ENCODE measurements at places on chromosomes 3 and 15. TPM values are rescaled to one million over a fixed set of nuclear protein-coding genes. Genes with fewer than 3 reads are reported as not detected.

- DNase-seq, result peak; percentile 78
These were observed 74.5 kb downstream of the MYLK start for GRCh38 chr3:123809597-123809996.

Gene GOLGA6L4
- 0.60 TPM for total RNA-seq

DNA sequence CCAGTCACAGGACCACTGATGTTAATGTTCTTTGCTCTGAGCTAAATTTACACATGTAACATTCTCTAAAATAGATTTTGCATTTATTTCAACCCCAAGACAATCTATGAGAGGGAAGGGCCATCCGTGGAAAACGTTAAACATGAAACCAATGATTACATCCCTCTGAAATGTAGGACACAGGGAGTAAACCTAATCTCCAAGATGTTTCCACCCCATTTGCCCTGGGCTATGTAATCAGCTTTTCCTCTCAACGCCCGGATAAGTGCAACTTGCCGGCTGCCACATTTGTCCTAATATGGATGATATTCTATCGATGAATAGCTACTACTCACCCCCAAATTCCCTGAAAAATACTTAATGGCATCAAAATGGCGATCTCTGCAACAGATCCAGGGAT, 6.4 kb upstream of the FMN1 start:
- DNase-seq, result no peak

DNA sequence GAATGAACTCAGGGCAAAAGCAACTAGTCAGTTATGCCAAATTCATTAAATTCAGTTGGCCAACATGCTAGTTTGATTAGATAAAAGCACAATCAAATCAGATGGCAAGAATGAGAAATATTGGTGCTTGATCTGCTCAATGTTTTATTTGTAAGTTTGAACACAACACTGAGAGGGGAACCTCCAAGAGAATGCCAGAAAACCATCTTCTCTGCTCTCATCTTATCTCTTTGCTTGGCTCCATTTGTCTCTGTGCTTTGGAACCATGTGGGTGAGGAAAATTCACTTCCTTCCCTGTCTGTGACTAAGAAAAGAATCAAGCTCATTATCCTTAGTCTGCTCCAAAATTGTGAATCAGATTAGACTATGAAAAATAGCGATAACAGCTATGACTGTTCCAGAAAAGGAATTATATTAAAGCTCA, 43.6 kb upstream of the DCBLD2 start:
- no peak for DNase-seq

DNA sequence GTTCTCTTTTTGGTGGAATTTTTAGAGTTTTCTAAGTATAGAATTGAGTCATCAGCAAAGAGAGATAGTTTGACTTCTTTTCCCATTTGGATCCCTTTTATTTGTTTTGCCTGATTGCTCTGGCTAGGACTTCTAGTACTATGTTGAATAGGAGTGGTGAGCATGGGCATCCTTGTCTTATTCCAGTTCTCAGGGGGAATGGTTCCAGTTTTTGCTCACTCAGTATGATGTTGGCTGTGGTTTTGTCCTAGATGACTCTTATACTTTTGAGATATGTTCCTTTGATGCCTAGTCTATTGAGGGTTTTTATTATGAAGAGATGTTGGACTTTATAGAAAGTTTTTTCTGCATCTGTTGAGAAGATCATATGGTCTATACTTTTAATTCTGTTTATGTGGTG, 72.5 kb downstream of the TNFAIP8L3 start:
- DNase-seq, result no peak

DNA sequence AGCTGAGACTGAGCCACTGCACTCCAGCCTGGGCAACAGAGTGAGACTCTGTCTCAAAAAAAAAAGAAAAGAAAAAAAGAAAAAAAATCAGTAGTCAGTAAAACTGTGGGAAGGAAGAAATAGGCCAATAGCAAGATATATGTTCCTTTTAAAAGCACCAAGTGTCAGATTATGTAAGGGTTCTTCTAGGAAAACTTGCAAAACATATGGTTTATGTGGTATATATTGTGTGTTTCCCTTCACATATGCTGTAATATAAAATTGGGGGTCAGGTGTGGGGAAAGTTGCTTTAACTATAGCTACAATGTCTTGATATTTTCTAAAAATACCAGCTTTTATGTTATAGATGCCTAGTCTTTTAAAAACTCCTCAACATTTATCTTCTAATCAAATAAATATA, 64.6 kb downstream of the ESYT3 start:
- no peak for DNase-seq

All from pulmonary artery endothelial cell (primary cell).